ENCODE measurements at places on chromosomes 2 and 18.

GRCh38 chr2:25714740-25715139 is 41.4 kb upstream of the DTNB start:
- DNase-seq, result peak; percentile 19

GRCh38 chr2:147025646-147026585 is 818.9 kb upstream of the ACVR2A start:
- no peak for DNase-seq

- no peak for DNase-seq
Measured at GRCh38 chr2:119481501-119482455, 42.5 kb downstream of the SCTR start.

DNA sequence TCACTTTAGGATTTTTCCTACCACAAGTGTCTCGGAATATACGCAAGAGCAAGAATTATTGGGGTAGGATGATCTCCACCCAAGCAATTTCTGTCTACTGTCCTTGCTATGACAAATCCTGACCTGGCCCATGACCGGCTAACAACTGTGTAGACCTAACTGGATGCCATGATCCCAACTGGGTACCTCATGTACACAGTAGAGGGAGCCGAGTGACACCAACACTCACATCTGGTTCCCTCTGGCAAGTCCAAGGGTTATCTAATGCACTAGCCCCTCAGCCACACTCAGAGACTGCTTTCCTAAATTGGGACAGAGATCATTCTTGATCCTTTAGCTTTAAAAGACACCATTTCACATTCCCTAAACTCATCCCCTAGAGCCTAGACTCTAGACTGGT is 60.7 kb upstream of the ZNF532 start:
- DNase-seq, result peak; percentile 71

DNA sequence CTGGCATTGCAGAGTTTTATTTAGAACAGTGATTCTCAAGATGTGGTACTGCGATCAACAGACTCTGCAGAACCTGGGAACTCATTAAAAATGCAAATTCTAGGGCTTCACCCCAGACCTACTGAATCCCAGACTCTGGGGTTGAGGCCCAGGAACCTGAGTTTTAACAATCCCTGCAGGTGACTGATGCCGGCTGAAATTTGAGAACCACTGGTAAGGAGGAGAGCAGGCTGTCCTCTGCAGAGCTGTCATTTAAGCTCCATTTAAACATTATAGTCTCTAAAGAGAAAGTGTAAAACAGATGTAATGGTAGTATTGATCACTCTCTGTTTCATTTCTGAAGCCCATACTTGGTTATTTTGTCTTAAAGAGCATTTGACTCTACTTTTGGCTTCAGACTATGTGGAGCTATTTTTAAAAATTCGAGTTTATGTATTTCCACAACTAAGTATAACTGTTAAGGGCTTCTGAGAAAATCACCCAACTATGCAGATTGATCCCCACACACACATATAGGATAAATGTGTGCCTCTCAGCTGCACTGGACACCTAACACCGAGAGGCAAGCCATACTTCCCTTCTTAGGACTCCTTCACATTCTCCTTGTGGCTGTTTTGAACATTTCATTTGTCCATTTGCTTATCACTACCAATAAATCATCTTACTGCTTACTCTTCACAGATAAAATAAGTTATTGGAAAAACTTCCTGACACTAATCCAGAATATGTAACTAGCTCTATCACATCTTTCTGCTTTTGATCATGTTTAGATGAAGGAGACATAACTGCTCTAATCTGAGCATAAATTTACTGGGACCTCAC is 487.5 kb downstream of the DLGAP1 start:
- DNase-seq, result peak; percentile 67

- peak; percentile 90 for DNase-seq
Measured at GRCh38 chr2:99918389-99918788, 224.0 kb downstream of the AFF3 start.

DNA sequence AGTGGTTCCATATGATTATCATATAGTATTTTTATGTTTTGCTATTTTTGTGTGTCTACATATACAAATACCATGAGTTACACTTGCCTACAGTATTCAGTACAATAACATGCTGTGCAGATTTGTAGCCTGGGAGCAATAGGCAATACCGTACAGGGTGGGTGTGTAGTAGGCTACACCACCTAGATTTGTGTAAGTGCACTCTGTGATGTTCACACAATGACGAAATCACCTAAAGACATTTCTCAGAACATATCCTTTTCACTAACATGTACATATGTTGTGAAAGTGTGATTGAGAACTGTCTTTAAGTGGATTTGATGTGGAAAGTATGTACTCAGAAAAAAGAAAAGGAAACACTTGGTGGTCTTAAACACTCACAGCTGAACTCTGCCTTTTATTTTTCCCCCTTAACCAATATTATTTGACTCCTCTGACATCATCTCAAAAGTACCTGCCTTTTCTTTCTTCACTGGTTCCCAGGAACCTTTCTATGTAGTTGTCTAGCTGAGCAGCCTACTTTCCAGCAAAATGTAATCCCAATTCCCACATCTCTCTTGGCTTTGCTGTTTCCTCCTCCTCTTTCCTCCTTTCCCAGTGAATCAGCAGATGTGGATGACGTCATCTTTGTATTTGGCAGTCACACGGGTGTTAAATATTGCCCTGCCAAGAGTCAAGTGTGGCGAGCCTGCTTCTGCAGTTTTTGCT is 47.7 kb downstream of the OSBPL6 start:
- peak; percentile 79 for DNase-seq

- no peak for DNase-seq
Measured at GRCh38 chr2:120583121-120583520, 152.5 kb upstream of the GLI2 start.

DNA sequence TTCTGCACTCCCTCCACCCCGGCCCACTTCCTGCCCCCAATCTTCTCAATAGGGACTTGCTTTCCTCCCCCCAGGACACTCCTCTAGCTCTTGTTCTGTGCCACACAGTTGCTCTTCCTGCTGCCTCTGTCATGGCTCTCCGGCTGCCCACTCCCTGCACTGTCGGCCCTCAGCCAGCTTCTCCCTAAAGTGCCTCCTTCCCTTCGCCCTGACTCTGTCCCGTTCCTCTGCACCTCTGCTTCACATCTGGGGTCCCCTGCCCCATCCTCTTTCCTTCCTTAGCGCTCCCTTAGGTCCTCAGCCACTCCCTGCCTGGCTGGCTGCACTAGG is 132.1 kb downstream of the CABLES1 start:
- DNase-seq, result no peak

DNA sequence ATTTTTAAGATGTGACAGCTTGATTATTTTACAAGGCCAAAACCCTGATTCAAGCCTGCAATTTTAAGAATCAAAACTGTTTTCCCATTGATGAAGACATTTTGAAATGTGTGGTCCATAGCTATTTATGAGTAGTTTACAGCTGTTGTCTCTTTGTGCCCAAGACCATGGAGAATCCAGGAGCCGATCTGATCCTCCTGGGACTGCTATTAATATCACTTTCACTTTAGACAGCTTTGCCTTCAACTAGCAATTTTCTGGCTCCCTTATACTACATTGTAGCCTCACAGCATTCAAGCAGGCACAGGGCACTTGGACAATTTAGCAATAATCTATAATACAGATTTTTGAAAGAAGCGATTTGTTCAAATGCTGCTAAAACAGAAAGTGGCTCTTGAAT is 172.9 kb downstream of the SLC8A1 start:
- peak; percentile 37 for DNase-seq

- DNase-seq, result no peak
Measured at GRCh38 chr2:222297600-222297935, 1.2 kb downstream of the PAX3 start.

- no peak for DNase-seq
Measured at GRCh38 chr18:12460874-12461273, 53.1 kb downstream of the PRELID3A start.

DNA sequence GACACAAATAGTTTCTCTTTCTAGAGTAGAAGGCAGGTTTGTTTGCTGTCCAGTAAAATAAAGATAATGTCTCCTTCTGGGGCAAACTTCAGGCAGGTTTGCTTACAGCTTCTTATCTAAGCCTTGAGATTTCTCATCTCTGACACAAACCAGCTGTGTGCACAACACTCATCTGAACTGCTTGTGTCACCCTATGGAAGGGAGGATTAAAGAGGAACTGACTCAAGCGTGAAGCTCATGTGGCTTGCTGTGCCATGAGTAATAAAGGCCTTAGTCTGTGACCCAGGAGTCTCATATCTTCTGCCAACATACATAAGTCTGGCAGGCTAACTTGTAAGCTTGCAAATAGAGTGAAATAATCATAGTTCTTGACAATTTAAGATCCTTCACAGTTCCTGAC is 24.2 kb upstream of the CPO start:
- peak; percentile 4 for DNase-seq

GRCh38 chr18:57141208-57142129 is 5.4 kb upstream of the BOD1L2 start:
- peak; percentile 97 for DNase-seq

- DNase-seq, result no peak
Measured at GRCh38 chr2:230644356-230644935, 68.2 kb upstream of the CAB39 start.

GRCh38 chr2:64204703-64205102 is 60.5 kb upstream of the PELI1 start:
- DNase-seq, result no peak

- DNase-seq, result no peak
Measured at GRCh38 chr2:130374587-130375290, 18.9 kb downstream of the PTPN18 start.

DNA sequence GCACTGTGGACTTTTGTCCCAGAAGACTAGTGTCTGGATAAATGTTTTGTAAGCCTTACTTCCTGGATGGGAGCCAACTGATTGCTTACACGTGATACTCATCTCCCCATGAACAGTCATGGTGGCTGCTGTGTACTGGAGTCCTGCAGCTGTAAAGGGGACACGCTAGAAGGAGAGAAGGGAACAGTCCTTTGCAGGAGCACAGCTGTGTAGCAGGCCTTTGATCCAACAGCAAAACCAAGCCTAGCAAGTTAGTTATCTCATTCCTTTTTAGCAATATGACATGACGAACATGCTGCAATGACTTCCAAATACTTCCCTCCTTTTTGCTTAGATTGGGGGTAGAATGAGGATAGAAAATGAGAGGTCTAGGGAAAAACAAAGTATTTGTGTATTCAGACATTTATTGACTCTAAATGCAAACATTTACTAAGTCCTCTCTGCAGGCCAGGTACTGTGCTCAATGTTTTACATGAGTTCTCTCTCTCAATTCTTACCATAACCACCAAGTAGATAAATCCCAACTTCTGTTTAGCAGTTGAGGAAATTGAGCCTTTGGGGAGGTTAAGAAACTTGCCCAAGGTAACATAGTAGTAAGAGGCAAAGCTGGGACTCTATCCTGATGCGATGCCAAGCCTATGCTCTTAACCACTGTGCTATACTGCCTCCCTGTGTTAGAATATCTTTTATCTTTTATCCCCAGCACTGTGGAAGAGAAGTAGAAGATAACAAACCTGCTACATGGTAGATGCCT is 55.4 kb upstream of the CD28 start:
- DNase-seq, result peak; percentile 60

DNA sequence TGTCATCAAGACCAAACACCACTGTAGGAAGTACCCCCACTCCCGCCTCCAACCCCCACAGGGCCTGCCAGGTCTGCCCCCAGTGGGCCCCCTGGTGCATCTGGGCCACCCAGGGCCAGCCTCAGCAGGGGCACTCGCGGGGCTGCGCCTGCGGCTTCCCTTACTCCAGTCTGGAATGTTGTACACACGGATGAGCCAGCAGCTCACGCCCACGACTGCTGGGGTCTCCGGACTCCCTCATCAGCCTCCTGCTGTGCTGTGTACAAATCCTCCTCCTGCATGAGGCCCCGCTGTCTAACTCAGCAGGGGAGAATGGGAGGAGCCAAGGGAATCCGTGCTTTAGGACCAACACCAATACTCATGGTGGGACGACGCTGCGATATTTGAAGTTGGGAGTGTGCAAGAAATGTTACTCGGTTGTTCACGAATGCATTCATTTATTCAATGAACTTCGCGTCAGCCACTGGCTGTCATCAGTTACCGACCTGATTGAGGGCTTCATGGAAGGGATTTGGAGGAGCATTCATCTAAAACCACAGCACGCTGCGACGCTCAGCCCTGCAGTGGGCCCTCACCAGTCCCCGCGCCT is 654 bp upstream of the ASB1 start:
- peak; percentile 77 for DNase-seq

DNA sequence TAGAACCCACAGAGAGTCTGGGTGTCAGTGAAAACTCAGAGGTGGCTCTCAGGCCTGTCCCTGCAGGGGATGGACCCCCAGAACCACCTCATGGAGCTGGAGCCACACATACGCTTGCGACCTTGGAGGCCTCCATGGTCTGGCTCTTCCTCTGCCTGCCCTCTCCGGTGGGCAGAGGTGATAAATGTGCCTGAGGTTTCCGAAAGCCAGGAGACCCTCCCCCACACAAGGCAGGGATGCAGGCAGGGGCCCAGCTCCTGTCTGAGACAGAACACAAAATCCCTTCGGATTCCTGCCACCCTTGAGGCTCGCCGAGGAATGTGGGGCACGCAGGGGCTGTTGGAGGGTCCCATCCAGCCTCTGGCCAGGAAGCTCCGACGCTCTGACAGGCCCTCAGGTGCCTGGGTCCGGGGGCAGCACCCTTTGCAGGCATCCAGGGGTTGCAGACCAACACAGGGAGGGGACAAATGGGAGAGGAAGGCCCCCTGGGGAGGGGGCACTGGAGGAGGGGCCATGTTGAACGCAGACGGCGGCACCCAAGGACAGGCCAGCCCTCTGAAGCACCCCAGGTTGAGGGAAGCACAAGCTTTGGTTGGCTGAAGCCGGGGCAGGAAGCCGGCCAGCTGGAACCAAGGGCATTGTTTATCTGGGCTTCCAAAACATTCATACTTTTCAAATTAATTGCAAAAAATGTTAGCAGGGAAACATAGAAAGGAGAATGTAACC is 4.1 kb upstream of the SNED1 start:
- no peak for DNase-seq

GRCh38 chr18:76452357-76452756 is 42.7 kb downstream of the ZNF516 start:
- DNase-seq, result peak; percentile 79

- peak; percentile 84 for DNase-seq
Measured at GRCh38 chr2:234792621-234793022, 159.2 kb upstream of the SH3BP4 start.

GRCh38 chr2:39486071-39486470 is 49.0 kb upstream of the MAP4K3 start:
- no peak for DNase-seq

DNA sequence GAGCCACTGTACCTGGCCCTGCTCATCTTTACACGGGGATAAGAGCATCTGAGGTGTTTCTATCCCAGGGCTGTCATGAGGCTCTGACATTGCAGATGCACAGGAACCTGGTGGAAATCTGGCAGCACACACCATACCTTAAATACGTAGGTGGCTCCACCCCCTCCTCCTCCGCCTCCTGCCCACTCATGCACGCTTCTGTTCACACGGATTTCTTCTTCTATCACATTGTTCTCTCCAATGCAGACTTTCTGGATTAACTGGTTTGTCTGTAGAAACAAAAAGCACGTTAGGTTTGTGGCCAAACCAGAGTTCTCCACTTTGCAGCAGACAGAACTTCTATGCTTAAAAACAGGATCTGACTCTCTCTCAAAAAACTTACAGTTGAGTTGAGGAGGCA is 118.2 kb downstream of the CLIP4 start:
- DNase-seq, result no peak

GRCh38 chr18:48959921-48960920 is 9.5 kb upstream of the SMAD7 start:
- DNase-seq, result peak; percentile 99
